ENCODE measurements at places on chromosomes 5 and 9.

- no peak for DNase-seq
Measured at GRCh38 chr9:95830768-95831167, 44.7 kb upstream of the ERCC6L2 start.

- peak; percentile 66 for DNase-seq
Measured at GRCh38 chr9:32524892-32525708, 896 bp downstream of the RIGI start.

DNA sequence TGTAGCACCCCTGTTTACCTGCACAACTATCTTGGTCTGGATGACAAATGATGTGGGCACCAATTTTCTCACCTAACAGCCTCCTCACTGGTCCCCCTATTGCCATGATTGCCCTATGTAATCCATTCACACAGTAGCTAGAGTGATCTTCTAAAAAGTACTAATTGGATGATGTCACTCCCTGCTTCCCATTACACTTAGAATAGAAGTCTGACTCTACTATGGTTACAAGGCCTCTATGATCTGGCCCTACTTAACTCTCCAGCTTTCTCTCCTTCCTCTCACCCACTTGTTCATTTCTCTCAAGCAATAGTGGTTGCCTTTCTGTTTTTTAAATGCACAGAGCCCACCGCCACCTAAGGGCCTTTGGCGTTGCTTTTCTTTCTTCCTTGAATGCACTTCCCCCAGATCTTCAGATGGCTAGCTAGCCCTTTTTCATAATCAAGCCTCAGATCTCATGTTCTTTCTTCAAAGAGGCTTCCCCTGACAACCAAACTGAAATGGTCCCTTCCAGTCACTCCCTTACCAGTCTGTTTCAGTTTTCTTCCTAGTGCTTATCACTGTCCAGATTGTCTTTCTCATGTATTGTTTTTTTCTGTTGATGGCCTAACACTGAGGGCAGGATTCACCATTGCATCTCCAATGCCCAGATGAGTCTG lies 8.7 kb downstream of the IGIP start:
- no peak for DNase-seq

GRCh38 chr9:98836206-98836605 lies 28.7 kb downstream of the GALNT12 start:
- no peak for DNase-seq

- no peak for DNase-seq
Measured at GRCh38 chr5:174832025-174832424, 107.6 kb downstream of the MSX2 start.

GRCh38 chr9:85212887-85213286 lies 528.9 kb downstream of the AGTPBP1 start:
- no peak for DNase-seq

DNA sequence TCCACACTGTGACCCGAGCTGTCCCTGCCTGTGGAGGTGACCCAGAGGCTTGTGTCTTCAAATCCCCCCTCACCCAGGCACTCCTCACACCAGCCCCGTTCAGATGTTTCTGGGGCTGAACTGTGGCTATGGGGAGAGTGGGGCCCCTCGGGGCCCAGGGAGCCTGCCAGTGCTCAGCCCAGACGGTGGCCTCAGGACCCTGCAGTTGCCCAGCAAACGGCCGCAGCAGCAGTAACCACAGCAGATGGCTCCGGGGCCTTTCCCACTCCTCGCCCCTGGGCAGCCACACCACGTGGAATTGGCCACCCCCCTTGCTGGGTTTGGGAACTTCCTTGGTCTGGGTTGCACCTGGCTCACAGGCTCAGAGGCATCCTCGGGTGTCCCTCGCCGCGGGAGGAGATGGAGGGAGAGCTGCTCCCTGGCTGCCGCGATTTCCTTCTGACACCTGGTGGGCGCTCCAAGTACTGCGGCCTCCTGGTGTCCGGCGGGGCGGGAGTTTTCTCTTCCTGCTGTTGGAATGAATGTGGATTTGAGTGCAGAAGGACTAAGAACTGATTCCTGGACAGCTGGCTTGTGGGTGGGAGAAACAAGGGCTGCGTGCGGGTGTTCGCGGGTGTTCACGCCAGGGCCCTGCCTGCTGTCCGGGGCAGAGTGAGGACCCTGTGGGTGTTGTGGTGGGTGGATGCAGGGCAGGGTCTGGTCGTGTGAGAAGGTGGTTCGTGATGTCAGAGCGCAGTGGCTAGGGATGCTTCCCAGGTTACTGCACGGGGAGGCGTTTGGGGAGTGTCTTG lies 97.5 kb downstream of the COL5A1 start:
- peak; percentile 67 for DNase-seq

- DNase-seq: no peak
Measured at GRCh38 chr9:76323490-76323889, 70.7 kb downstream of the RFK start.

GRCh38 chr9:131011274-131012022 lies 2.5 kb downstream of the LAMC3 start:
- no peak for DNase-seq

GRCh38 chr5:131745703-131746102 lies 51.1 kb downstream of the FNIP1 start:
- DNase-seq: no peak

DNA sequence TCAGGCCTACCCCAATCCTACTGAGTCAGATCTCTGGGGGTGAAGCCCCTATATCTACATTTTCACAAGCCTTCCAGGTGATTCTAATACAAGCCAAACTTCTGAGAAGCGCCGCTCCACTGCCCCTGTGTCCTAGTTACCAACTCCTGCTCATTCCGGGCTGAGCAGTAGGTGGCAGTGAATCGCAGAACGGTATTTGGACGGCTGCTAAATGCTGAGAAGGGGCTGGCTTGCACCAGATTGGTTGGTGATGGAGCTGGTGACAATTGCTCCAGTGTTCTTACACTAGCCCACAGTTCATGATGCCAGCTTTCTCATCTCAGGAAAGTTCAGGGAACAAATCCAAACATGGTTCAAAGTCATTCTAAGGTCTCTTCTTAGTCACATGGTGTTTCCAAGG lies 31.1 kb upstream of the FGF1 start:
- DNase-seq: peak; percentile 55

GRCh38 chr9:128910906-128911305 lies 9.9 kb upstream of the PHYHD1 start:
- DNase-seq: no peak

DNA sequence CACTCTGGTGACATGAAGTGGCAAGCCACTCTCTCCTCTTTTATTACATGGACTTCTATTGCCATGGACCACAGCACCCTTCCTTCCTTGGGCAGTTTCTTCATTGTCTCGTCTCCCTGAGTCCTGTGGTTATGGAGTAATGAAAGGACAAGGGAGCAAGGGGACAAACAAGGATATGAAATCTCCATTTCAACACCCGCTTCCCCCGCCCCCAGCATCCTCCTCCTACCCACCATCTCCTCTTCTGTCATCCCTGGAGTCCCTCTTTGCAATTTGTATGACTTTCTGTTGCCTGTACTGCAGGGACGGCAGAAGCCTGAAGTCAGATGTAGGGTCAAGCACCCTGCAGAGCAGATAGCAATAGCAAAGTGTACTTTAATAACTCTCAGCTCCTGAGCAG lies 300.7 kb upstream of the CLINT1 start:
- DNase-seq: no peak

DNA sequence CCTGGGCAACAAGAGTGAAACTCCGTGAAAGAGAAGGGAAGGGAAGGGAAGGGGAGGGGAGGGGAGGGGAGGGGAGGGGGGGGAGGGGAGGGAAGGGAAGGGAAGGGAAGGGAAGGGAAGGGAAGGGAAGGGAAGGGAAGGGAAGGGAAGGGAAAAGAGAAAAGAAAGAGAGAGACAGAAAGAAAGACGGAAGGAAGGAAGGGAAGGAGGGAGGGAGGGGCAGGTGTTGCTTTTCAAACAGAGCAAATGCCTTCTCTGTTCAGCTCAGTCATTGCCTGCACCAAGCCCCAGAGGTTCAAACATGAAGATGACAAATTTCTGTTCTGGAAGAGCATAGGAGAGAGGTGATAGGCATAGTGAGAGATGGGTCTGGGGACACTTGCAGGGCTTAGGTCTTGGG lies 330.0 kb downstream of the DRD1 start:
- DNase-seq: no peak

GRCh38 chr9:129498451-129499384 lies 122.2 kb downstream of the C9orf50 start:
- DNase-seq: no peak

- DNase-seq: no peak
Measured at GRCh38 chr9:134422301-134423090, 96.2 kb downstream of the RXRA start.

DNA sequence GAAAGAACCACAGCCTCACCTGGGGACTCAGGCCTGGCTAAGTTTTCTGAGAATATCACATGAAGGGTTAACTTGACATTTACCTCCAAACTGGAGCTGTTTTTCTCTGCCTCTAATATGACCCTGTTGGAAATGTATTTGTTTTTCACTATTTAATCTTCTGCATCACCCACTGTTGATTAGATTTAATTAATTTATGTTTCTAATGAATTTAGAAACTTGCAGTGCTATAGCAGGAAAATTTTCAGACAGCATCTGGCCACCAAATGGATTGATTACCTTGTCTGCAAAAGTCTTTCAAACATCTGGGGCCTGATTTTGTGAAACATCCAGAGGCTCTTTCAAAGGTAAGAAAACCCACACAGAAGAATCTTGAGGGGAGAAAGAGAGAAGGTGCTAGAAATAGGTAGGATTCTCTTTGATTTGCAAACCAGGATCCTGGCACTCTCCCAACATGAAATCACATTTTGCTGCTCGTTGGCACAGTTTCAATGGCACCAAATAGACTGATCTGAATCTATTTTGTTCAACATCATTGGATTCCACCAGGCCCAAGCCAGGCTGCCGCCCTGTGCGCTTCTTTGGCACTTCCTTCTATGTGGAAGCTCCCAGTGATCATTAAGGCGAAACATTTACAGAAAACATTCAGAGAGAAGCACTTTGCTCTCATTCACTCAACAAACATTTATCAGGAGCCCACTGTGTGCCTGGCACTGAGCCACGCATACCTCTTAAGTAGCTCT lies 157.3 kb downstream of the PPP2R2B start:
- DNase-seq: peak; percentile 21

GRCh38 chr5:10301842-10302610 lies 5.7 kb downstream of the CMBL start:
- DNase-seq: peak; percentile 21

GRCh38 chr9:35774907-35775635 lies 16.3 kb upstream of the NPR2 start:
- DNase-seq: peak; percentile 35

GRCh38 chr9:33959725-33960124 lies 89.0 kb downstream of the UBAP2 start:
- no peak for DNase-seq

GRCh38 chr5:88675168-88675707 lies 207.7 kb downstream of the MEF2C start:
- peak; percentile 65 for DNase-seq

DNA sequence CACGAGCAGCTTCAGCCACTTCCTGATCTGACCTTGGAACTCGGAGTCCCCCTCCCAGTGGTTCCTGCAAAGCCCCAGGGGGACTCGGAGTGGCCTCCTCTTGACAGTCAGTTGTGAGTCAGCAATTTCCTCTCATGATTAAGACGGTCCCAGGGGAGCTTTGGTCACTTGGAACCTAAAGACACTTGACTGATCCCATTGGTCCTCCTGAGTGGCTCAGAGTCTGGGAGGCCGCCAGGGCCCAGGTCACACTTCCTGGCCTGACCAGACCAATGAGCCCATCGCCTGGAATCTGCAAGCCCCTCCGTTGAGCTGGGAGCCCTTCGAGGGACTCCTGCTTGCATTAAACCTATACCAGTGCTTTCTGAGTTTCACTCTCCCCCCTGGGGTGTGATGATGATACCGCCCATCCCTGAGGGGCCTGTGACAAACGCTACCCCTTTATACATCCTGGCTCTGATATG lies 29.1 kb downstream of the TSPAN17 start:
- no peak for DNase-seq

GRCh38 chr5:151757233-151758140 lies 944 bp downstream of the ATOX1 start:
- DNase-seq: no peak

- no peak for DNase-seq
Measured at GRCh38 chr5:28421141-28421540, 1382.8 kb upstream of the CDH9 start.

DNA sequence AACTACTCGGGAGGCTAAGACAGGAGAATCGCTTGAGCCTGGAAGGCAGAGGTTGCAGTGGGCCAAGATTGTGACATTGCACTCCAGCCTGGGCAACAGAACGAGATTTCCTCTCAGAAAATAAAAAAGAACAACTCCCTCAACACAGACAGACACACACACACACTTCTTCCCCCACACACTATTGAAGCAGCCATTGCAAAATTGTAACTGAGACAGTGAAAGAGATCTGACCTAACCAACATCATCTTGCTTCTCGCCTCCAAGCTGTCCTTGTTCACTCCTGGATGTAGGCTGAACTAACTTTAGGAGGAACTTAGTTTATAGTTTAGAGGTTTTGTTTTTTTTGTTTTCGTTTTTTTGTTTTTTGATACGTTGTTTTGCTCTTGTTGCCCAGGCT lies 13.0 kb upstream of the PLIN2 start:
- DNase-seq: no peak

DNA sequence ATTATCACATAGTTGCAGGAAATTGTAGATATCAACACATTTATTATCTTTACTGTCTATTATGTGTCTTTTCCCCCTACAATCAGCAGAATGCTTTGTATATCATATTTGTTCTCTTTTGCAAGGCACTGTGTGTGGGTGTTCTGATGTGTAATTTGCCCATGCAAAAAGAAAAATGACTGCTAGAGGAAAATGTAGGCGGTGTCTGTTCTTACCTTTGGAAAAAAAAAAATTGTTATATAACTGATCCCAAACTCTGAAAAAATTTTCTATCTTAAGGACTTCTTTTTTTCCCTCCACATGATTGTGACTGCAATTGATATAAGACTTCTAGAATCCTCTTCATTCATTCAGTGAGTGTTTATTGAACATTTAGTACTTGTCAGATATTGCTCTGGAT lies 24.5 kb downstream of the MRPS30 start:
- DNase-seq: no peak

DNA sequence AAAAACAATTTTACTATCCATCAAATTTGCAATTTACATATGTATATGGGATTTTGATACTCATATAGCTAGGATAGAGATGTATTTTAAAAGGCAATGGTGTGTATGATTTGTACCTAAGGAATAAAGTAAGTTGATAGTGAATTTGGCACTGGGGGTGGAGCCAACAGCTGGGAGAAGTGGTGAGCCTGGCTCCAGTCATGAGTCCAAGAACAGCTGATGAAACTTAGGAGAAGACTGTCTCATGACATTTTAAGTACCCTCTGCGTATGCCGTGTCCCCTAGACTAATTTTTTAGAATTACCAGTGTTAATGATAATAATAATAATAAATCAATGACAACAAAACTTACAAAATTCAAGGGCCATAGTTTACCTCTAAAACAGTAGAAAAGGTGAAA lies 181.4 kb downstream of the ADCY2 start:
- DNase-seq: no peak

DNA sequence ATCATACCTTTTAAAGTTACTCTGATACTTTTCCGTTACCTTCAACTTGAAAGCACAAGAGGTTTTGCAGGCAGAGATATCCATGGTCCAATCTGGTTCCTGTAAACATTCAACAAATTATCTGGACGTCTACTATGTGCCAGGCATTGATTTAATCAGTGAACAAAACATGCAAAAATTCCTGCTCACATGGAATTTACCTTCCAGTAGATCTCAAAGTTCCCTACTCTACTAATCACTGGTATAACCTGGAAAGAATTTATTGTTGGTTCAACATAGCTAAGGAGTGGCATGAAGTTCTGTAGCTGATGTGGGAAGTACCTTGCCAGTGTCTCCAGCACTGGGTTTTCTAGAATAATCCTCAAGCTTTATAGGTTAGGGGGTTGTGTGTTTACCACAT lies 9.8 kb downstream of the OCLN start:
- no peak for DNase-seq

- DNase-seq: peak; percentile 42
Measured at GRCh38 chr5:67142816-67143215, 53.8 kb downstream of the CD180 start.

GRCh38 chr9:21110708-21111576 lies 30.7 kb downstream of the IFNW1 start:
- peak; percentile 75 for DNase-seq
